ENCODE measurements at places on chromosomes 16 and 17.
A peak's percentile ranks its signal among the peaks of the same experiment; 100 is the strongest.

DNA sequence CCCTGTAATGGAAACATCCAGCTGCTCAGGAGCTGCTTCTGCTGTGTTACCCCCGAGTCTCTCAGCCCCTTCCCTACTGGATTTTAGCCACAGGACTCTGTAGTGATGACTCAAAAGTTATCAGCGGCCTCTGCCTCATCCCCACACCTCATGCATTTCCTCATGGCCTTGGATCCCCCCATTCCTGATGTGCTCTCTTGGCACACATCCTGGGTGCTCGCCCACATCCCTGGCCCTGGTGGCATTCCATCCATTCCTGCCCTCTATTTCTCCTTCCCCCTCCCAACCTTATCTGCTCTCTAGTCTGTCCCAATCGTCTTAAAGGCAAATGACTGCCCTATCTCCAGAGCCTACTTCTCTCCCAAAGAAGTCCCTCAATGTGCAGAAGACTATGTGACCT lies 24.6 kb downstream of the MARF1 start:
- DNase-seq = no peak

DNA sequence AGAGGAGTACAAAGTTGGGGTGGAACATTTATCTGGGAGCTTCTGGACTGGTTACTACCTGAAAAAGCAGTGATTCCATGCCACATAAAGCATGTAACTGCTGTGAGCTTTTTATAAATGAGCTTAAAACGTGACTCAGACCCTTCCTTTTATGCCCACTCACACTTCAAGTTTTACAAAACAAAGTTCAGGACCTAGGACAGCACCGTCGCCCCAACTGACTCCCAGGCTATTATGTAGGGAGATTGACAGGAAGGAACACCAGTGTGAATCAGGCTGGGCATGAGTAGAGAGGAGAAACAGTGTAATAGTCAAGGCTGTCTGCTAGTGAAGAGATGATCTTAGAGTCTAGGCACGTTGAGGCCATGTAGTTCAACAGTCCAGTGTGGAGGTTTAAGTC lies 91.6 kb upstream of the DNAH9 start:
- DNase-seq = no peak

- DNase-seq = no peak
Observed at GRCh38 chr16:70757183-70757582, 43.8 kb downstream of the VAC14 start.

- DNase-seq = no peak
Observed at GRCh38 chr17:57512258-57512657, 232.8 kb downstream of the CCDC182 start.

DNA sequence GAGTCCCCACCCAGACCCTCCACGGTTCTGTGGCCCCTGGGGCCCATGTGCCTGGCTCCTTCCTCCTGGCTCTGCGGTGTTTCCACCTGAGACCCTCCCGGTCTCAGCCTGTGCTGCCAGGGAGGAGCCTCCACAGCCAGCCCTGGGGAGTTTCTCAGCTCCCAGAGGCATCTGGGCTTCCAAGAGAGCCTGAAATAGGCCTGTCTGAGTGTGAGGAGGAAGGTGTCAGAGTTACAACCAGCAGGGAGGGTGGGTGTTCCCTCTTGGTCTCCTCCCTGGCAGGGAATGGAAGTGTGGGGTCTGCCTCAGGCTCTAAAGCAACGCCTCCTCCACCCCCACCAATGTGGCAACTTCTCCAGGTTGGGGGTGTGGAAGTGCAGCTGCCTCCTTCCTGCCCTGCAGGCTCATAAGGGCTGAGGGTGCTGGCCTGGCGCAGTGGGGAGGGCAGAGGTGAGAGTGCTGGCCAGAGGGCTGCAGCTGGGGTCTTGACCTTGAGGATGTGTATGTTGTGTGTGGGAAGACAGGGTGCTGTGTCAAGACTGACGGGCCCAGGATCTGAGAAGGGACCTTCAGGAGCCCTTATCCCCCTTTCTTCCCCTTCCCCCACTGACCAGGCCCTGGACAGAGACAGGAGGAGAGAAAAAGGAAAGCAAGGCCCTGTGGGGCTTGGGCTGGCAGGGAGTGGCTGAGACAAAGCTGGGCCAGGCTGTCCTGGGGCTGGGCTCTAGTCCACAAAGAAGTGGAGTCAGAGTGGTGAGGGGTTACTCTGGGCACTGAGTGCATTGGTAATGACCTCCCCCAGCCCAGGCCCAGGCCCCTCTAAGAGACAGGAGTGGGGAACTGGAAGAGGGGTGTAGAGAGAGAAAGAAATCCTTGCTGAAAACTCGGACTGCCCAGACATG lies 2.4 kb downstream of the CYGB start:
- no peak for DNase-seq

DNA sequence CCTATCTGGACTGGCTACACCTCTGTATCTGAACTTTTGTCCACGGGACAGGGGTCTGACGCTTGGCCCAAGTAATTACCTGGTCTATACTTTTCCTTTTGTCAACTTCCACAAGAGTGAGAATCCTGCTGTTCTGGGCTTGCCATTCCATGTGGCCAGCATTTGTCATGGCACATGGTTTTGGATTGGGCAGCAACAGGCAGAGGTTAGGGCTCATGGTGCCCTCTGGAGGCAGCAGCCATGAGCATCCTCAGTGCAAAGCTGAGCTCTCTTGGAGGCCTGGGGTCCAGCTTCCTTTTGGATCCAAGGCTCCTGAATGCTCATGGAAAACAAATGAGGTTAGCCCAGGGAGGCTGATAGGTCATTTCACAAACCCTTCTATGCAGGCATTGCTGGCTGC lies 7.5 kb upstream of the EDC4 start:
- DNase-seq = peak; percentile 44

DNA sequence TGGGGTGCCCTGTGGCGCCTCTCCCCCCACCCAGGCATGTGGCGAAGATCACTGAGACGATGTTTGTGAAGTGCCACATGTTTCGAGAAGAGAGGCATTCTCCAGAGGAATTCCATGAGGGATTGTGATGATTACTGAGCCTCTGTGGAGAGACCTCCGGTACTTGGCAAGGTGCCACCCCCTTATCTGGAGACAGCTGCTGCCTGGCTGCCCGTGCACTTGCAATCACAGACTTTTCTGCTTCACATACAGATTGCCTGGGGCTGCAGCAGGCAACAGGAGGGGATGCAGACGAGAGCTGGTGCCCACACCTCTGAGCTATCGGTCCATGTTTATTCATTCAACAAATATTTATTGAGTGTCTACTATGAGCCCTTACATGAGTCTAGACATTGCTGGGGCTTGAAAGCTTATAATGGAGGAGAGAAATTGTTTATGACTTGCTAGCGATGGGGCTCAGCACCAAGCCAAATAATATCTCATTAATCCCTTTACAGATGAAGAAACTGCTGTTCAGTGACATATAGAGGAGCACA lies 317.2 kb upstream of the ZFHX3 start:
- peak; percentile 50 for DNase-seq

- DNase-seq = no peak
Observed at GRCh38 chr17:6241381-6241780, 171.2 kb downstream of the WSCD1 start.

DNA sequence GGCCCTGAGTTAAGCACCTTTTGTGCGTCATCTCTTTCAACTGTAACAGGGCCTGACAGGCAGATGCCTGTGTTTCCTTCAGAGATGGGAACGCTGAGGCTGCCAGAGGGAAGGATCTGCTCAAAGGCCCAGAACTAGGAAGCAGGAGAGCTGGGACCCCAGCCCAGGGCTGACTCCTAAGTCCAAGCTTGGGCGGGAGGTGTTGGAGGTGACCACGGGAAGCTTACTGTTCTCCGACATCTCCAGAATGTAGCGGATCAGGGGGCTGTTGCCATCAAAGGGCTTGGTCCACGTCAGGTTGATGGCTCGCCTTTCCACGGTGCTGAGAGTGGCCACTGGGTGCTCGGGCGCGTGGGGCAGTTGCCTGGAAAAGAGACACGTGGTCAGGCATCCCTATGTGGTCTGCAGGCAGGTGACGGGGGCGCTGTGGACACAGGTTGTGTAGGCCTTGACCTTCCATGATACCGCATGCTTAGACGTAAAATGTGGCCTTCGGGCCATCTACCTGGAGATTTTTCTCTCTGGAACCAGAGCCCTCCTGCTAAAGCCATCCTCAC lies 111.4 kb upstream of the CDC42EP4 start:
- DNase-seq = no peak

DNA sequence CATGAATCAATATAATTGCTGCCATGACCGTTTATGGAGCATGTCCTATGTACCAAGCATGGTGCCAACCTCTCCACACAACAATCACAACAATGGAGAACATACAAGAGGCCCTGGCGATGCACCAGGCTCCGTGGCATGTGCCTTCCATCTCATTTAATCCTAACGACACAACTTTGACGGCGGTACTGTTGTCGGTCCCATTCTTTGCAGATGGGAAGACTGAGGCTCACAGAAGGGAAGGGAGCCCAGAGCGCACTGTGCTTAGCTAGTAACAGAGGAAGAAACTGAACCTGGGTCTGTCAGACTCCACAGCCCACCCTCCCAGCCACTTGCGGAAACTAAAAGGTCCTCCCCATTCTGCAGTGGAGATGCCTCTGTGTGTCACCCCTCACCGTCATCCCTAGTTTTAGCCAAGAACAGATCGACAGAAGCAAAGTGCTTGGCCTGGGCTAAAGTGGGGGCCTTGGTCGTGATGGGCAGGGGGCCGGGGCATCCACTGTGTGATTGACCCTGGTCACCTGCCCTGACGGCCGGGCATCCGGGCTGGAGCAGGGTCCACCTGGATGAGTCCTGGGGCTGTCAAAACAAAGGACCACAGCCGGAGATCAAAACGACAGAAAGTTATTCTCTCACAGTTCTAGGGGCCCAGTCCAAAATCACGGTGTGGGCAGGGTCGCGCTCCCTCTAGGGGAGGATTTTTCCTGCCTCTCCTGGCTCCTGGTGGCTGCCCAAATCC lies 183.9 kb downstream of the C16orf95 start:
- DNase-seq = no peak

DNA sequence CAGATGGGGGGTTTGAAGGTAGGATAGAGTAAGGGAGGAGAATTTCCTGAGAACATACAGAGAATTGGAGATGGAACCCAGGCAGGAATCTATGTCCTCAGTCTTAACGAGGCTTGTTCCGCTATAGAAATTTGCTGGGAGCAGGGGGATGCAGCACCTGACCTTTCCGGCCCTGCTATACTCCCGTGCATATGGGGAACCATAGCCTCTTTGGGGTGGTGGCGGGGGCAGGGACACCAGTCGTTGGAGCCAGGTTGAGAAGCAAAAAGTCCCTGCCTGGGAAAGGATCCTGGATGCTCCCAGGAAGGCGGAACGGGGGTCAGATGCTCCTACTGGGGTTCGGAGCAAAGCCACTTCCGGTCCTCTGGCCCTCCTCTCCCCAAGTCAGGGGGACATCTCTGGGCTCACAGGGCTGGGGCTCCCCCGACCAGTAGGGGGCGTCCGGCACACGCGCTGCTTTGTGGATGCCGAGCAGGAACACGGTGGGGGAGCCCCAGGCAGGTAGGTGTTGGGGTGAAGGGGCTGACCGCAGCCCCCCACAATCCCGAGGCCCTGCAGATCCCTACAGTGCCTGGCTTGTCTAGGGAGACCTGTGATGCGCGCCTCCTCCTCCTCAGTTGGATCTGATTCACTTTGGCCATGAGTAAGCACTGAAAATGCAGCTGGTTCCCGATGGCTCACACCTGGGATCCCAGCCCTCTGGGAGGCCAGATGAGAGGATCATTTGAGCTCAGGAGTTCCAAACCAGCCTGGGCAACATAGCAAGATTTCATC lies 15.5 kb upstream of the TFAP4 start:
- DNase-seq = peak; percentile 65

GRCh38 chr16:76882105-76882504 lies 308.9 kb upstream of the MON1B start:
- DNase-seq = no peak

GRCh38 chr16:13956635-13957196 lies 36.8 kb downstream of the ERCC4 start:
- DNase-seq = no peak

GRCh38 chr17:47352848-47353247 lies 29.1 kb downstream of the EFCAB13 start:
- DNase-seq = no peak

- no peak for DNase-seq
Observed at GRCh38 chr16:7038475-7038874, 294.2 kb upstream of the RBFOX1 start.

DNA sequence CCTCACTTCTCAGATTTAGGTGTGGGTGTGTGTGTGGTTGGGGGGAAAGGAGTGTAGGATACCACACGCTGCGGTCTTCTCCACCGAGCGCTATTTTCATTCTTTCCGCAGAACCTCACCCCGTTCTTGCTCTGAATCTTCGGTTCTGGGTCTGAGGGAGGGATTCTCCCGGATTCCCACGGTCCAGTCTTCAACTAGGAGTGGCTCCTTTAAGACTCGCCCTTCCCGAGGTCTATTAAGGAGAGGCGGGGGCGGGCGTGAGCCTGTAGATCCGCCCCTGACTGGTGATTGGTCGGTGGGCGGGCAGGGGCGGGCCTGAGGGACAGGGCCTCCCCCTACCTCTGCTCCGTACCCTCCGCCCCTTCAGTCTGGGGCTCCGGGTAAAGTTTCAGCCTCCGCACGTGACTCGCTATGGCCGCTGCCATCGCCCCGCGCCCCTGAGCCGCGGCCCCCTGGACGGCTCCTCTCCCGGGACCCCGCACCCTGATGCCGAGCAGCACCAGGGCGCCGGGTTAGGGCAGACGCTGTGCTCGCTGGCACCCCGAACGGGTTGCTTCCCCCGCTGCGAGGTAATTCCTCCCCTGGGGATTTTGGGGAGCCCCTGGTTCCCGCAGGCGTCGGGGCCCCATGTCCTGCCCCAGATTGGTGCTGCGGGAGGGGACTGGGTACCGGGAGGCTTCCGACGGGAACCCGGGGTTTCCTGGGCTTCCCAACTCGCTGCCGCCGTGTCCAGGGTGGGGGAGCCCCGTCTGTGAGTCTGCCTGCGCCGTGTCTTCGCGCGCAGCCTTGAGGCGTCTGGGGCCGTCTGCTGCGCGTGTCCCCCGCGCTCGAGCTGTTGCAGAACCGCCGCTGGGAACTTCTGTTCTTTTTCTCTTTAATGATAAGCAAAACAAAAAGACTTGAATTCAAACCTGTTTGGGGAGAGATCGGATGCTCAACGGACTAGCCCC lies 9.2 kb downstream of the RARA start:
- DNase-seq = peak; percentile 92

DNA sequence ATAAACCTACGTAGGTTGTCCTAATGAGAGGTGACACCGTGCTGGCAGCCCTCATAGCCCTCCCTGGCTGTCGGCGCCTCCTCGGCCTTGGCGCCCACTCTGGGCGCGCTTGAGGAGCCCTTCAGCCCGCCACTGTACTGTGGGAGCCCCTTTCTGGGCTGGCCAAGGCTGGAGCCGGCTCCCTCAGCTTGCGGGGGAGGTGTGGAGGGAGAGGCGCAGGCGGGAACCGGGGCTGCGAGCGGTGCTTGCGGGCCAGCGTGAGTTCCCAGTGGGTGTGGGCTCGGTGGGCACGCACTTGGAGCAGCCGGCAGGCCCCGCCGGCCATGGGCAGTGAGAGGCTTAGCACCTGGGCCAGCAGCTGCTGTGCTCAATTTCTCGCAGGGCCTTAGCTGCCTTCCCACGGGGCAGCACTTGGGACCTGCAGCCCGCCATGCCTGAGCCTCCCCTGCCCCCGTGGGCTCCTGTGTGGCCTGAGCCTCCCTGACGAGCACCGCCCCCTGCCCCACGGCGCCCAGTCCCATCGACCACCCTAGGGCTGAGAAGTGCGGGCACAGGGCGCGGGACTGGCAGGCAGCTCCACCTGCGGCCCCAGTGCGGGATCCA lies 40.1 kb upstream of the AMZ2 start:
- DNase-seq = no peak

All from COR-L47 (cell line).